ENCODE measurements at places on chromosomes 13 and 19.

DNA sequence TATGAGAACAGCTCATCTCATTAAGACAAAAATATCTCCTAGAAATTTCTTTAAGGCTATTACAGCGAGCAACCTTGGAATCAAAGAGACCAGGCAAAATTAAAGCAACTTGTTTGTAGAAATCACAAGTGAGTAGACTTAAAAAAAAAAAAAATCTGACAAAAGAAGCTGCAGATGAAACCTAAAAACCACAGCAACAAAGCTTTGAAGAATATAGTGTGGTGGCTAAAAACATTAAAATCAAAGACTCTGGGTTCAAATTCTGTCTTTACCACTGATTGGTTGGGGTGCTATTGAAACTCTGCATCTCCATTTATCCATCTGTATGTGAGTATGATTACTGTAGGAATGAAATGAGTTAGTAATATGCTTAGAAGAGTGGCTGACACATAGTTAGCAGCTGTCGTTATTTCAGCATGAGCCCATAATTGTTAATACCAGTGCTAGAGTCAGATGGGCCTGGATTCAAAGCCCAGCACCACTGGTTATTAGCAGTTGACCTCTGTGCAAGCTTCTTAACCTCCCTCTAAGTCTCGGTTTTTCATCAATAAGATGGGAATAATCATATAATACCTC lies 157.6 kb downstream of the FOXO1 start:
- DNase-seq = no peak

GRCh38 chr13:97921176-97921816 lies 32.2 kb upstream of the IPO5 start:
- DNase-seq = no peak

GRCh38 chr13:48511621-48512230 lies 21.2 kb downstream of the RCBTB2 start:
- DNase-seq = peak; percentile 9

GRCh38 chr13:113742000-113742441 lies 17.0 kb upstream of the TMEM255B start:
- DNase-seq = peak; percentile 61

DNA sequence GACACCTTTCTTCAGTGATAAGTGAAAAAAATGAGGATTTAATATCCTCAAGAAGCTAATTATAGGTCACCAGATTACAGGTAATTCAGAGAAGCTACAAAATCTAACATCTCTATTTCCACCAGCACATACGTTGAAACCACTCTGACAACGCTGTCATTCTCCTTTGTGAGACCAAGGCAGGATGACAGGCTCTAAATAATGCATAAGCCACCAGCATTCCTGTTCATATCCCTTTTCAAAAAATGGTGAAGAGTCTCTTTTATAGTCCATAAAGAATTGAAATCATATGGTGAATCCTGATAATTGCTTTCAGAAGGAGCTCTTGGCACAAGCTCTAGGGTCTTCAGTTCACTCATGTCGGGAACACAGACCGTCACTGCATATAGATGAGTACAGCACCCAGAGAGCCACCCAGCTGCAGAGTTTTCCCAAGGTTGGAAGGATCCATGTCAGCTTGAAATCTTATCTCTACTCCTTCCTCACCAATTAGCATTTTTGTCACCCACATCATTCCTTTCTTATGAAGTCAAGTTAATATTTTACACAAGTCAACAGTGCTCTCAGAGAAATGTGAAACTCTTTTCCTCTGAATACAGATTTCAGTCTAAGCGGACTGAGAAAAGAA lies 431.4 kb downstream of the TBC1D4 start:
- no peak for DNase-seq
